Stimulated activated CD4-positive, alpha-beta T cell treated with anti-CD3 and anti-CD28 coated beads, Interleukin-12 subunit alpha, Interleukin-12 subunit beta, amount 100 ng/mL, for 4 hours (primary cell): ENCODE measurements at places on chromosomes 16 and 17.

- DNase-seq = no peak
These were observed 125.4 kb downstream of the SEC14L1 start for GRCh38 chr17:77266213-77266612.

DNA sequence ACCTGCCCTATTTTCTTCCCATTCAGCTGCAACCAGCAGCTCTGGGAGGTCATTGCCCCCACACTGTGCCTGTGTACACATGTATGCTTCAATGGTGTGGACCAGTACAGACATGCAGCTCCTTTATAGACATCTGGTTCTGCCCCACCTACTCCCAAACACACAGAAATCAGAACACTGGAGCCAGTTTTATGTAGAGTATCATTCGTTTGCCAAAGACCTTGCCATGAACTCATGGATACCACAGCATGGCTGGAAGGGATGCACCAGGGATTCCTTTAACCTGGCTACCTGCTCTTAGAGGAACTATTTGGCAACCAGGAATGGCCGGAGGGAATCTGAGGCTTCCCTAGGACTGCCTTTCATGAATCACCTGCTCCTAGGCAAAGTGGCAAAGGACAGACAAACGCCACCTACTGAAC lies 60.4 kb downstream of the ZFHX3 start:
- DNase-seq = no peak

- DNase-seq = no peak
These were observed 1.1 kb downstream of the BCO1 start for GRCh38 chr16:81239367-81240121.

DNA sequence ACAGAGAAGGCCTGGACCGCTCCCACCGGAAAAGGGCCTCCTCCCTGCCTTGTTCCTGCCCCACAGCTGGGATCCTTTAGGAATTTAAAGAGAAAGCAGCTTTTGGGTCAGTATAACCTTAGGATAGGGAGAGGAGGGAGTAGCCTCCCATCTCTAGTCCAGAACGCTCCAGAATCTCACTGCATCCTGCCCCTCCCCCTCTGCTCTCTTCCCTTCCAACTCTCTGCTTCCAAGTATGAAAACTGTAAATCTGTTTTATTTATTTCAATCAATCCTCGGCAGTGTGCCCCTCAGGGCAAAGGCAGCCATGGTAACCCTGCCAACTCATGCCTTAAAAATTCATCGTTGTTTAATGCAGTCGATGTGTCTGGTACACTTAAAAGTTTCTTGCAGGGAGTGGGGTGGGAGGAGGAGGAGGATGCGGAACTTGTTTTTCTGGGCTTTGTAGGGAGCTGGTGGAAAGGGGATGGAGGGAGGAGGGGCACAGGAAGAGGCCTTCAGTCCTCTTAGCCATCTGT lies 21.2 kb upstream of the MTSS2 start:
- no peak for DNase-seq

DNA sequence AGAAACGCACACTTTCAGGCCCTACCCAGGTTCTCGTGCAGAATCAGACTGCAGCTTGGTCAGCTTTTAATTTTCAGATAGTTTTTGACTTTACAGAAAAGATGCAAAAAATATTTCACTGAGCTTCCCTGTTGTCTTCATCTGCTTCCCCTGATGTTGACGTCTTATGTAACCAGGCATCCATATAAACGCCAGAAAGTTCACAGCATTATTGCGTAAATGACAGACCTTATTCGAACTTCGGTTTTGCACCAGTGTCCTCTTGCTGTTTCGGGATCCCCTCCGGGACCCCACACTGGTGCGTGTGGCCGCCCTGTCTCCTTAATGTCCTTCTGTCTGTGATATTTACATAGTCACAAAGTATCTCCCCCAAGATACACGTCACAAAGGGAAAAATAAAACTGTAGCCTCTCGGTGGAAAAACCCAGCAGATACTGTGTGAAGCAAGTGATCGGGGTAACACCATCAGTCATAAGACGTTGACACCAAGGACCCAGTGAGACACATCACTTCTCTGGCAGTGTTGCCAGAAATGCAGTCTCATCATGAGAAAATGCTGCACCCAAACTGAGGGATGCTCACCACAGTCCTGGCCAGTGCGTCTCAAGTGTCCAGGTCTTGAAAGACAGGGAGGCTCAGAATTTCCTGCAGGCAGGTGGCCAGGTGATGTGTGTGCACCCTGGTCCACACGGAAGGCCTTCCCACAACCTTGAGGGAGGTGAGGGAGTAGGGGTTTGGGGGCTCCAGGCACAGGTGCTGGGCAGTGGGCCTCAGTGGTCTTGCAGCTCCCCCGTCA lies 4.3 kb downstream of the BANP start:
- no peak for DNase-seq

DNA sequence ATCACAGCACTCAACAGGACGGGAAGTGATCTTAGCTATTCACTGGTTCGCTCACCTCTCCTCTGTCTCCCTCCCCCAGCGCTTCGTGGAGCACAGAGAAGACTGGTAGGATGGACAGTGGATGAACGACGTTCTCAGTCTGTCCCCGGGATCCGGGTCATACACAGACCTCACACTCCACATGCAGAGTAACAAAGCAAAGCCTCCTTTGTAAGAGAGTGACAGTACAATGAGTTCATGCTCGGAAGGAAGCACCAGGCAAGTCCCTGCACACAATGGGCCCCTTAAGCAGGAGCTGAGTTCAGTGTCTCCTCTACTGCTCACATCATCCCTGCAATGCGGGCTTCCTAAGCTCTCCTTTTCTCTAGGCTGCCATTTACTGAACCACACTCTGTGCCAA lies 356.9 kb downstream of the C16orf95 start:
- no peak for DNase-seq

GRCh38 chr16:89586853-89587252 lies 11.3 kb downstream of the CPNE7 start:
- DNase-seq = no peak

DNA sequence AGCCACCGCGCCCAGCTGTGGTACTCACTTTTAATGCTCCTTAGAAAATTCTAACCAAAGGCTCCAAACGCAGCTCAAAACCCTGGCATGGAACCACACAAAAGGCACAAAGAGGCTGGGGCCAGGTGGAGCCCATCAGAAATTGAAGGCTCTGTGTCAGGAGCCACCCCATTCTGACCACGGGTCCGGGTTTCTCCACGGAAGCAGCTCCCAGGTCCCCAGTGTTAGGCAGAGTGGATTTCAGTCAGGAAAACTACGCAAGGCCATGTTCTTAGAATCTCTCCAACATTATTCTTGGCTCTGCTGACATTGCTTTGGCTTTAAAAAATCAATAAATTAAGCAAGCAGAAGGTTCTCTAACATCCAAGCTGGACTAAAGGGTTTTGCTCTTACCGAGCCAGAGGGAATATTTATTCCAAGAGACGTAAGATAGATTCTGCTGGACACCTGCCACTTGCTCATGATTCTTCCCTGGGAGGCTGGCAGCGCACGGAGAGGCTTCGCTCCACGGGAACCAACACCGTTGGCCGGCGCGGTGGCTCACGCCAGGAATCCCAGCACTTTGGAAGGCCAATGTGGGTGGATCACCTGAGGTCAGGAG lies 93.5 kb downstream of the NXN start:
- DNase-seq = no peak
